ENCODE measurements at places on chromosomes 2 and 18. TPM values are rescaled to one million over a fixed set of nuclear protein-coding genes. Genes with fewer than 3 reads are reported as not detected.

- DNase-seq = no peak
Measured at GRCh38 chr2:143140864-143141661, 11.8 kb downstream of the ARHGAP15 start.

- peak; percentile 79 for DNase-seq
Measured at GRCh38 chr2:208025037-208025813, at the start of gene PLEKHM3. Gene PLEKHM3, minus strand, starts transcription at chr2:208025527. Its CDS starts 23,888 bp downstream, at chr2:208001639.

GRCh38 chr18:54743605-54743995 lies 84.7 kb upstream of the RAB27B start:
- no peak for DNase-seq

GRCh38 chr18:9285604-9286003 lies 49.0 kb upstream of the TWSG1 start:
- DNase-seq = no peak

The BMP10 gene
- total RNA-seq = not detected

DNA sequence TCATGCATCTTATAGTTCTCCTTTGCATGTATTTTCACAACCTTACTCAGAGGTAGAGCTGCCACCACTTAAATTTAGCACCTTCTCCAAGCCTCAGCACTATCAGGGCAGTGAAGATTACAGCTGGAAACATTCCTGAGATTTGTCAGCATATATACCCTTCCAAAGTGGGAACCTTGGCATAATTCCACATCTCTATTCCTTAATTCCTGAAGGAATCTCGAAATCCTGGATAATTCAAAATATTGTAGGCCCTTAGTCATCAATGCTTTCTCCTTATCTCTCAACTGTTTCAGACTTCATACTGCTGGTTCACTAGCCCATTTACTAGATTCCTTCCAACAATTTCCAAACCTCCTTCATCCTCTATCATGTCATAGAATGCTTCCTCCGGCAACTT lies 87.4 kb downstream of the ITSN2 start:
- no peak for DNase-seq

- DNase-seq = peak; percentile 61
Measured at GRCh38 chr2:208363485-208363884, 43.1 kb upstream of the PTH2R start.

The TMEFF2 gene
- total RNA-seq = 0.25 TPM

DNA sequence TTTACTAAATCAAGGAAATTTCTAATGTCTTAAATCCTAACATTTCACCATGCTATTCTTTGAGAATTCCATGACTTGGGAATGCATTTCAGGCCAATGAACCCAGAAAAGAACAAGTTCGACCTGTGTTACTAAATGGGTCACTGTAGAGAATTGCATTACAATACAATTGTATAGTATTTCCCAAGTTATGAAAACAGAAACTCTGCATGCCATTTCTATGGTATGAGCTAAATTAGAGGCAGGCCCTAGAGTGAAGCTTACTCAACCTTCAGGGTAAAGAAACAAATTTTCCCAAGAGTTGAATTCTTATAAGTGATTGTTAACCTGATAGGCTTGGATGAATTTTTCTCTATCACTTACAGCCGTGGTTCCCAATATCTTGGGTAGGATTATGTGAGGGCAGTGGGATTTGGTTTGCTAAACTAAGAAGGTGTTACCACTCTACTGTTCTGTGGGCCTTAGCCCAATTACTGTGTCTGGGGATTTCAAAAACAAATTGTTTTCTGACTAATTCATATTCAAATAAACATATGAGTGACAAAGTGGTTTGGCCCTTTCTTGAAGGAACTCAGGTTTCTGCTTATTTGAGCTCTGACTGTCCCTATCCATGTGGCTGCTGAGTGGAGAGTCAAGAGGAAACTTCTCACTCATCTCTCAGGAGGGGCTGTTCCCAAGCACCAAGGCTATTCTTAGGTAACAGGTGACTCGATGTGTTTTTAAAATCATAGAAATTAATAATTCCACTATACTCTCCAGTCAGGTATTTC lies 11.2 kb upstream of the SERPINB7 start:
- DNase-seq = no peak

The ANKRD44 gene
- total RNA-seq = 8.4 TPM

DNA sequence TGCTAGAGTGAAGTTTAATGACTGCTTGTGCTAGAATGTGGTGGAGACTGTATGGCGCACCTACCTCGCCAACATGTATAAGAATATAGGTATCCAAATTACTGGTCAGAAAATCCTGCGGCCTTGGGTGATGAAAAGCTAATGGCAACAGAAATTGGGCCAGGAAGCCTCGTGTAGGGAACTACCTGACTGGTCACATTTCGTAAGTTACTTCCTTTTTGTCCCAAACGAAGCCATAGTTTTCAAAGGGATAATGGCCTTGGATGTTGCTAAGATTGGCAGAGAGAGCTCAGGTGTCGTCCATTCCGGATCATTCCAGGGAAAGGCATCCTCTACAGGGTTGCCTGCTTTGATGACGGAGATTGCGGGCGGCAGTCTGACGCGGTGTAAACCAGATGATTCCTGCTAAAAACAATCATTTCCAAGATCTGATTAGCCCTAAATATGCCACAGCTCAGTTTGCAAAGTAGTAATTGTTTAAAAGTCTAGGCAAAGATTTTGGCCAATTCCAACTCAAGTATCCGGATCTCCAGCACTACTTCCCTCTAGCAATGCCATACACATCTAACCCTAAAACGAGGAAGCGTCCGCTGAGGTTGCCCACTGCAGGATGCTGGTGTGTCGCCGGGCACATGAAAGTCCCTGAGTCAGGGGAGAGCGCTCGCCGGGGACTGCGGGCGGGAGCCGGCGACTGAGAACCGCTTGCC lies 708 bp upstream of the MALT1 start:
- DNase-seq = no peak

DNA sequence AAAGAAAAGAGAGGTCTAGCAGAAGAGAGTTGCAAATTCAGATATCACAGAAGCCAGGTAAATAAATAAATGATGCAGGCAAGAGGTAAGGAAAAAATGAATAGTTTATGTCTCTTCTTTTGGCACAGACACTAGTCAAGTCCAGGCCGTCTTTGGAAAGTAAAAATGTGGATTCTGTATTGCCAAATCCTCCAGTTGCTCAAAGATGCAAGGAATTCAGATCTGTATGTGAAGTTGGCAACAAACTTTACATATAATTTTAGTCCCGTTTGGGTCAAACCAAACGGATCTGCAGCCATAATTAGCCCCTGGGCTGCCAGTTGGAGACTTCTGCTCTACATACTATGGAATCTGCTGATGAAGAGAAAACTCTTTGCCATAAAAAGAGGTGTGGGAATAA lies 200.5 kb upstream of the RND3 start:
- no peak for DNase-seq

DNA sequence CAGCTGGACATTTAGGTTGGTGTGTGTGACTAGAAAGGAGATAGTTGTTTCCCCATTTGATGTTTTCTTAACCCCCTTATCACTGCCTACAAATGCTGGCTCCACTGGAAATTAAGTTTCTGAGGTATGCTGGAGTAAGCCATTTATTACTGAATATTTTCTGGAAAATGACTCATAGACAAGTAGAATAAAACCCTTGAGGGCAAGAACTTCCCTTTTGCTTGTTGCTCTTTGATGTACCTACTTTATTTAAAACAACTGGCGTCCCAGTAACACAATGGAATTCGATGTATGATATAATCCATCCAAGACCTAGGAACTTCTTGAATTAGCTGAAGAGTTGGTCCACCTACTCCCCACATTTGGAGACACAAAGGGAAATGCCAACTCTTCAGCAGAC lies 33.3 kb upstream of the SESTD1 start:
- no peak for DNase-seq

The RTP5 gene
- not detected for total RNA-seq

- DNase-seq = no peak
Measured at GRCh38 chr2:68416081-68416675, 50.9 kb downstream of the FBXO48 start.

GRCh38 chr18:79575891-79576685 lies 103.5 kb upstream of the CTDP1 start:
- DNase-seq = peak; percentile 76

DNA sequence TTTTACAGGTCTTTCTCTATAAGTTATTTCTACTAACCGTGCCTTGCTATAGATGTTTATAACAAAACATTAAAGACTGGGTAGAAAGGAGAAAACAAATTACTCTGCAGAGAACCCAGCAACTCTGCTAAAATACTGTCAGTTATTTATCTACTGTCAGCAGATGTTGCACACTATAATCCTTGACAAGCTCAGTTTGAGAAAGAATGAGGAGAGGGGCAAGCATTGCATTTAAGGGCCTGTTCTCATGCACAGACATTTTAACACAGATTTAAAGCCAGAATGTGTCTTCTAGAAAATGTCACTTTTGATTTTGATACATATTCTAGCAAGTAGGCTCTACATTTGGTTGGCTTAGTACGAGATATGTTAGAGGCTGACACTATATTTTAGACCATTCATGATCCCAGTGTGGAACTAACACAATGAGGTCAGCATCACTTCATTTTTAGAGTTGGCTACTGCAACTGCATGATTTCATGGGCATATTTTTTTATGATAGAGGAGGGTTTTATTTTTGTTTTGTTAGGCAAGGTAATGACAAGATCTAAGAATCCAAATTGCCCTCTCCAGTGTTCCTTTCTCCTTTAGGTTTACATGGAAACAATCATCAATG lies 516.4 kb downstream of the ZEB2 start:
- no peak for DNase-seq

DNA sequence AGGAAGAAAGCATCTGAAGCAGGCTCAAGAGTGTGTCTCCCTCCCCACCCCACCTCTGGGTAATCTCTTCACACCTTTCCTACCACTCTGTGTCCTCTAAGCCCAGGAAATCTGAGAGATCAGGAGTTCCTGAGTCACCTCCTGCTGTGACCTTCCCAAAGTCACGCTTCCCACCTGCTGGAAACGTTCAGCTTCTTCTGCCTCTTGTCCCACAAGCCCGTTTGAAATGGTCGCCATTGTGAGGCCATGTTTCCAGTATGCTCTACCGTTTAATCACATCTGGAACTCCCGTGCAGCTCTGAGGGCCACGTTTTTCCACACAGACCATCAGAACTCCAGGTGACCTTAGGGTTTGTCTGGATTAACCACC lies 25.9 kb downstream of the GREB1 start:
- no peak for DNase-seq

GRCh38 chr2:46067501-46068305 lies 229.5 kb upstream of the EPAS1 start:
- peak; percentile 97 for DNase-seq

DNA sequence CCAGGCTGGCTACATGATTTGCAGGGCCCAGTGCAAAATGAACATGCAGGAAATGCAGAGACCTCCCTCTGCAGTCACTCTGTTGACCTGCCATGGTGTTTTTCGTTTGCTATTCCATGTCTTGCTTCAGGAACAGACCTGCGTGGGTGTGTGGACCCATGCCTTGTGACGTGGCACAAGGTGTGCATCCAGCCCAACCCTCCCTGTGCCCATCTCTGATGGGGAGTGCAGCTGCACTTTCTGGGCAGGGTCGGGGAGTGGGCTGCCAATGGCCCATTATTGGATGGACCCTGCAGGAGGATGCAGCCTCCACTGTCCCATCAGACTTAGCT lies 33.1 kb downstream of the NAPG start:
- no peak for DNase-seq

The ADGRF3 gene
- 0.18 TPM for total RNA-seq

DNA sequence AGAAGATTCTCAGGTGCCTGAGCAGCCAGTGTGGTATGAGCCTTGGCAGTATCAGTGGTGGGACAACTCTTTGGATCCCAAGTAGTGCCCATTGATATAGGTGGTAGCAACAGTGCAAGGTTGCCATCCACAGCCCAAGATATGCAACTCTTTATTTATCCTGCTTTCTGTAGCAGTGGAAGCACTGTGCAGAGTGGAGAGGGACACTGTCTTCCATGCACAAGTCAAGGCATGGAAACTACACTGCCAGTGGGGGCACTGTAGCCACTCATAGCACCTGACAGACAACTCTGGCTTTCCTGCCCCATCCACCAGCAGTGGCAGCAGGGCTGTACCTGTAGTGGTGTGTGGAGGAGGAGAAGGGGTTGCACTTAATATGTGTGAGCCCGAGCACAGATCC lies 409.6 kb upstream of the TMEFF2 start:
- DNase-seq = no peak

The GORASP2 gene
- 18.8 TPM for total RNA-seq

The ANKRD62 gene
- total RNA-seq = not detected

The TBR1 gene
- 0.03 TPM for total RNA-seq

DNA sequence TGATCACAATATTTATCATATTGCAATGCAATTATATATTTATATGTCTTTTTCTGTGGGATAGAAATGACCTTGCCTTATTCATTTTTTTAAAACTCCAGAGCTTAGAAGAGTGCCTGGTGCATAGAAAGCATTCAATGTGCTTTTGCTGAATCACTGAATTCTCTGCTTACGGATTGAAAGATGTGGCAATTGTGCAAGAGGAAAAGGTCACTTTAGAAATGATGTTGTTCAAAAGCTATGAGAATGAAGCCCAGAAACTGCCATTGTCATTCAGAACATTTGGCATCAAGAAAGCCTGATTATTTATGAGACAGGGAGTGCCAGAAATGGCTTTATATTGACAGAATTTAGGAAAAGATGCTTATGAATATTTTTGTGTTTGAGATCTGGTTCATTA lies 678.6 kb upstream of the CDH2 start:
- no peak for DNase-seq

The DNAH7 gene
- under 0.01 TPM for total RNA-seq

DNA sequence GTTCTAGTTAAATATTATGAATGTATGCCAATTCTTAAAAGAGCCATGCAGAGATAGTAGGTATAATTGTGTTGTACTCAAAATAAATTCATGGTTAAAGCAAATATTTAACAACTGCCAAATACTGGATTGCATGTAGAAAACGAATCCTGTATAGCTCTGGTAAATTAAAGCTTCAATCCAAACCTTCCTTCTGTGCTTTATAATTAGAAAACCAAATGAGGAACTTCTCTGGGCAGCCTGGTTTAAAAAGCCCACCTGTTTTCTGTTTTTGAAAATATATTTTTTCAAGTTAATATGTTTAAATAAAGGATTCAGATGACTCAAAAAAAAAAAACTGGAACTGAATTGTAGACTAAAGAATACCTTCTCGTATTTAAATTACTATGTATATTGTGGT lies 48.3 kb upstream of the ITGA4 start:
- no peak for DNase-seq

The OTOS gene
- total RNA-seq = not detected

- no peak for DNase-seq
Measured at GRCh38 chr2:42513252-42513918, 19.6 kb upstream of the KCNG3 start.

The TTN gene
- total RNA-seq = not detected
